ENCODE measurements at places on chromosomes 5 and 9.

DNA sequence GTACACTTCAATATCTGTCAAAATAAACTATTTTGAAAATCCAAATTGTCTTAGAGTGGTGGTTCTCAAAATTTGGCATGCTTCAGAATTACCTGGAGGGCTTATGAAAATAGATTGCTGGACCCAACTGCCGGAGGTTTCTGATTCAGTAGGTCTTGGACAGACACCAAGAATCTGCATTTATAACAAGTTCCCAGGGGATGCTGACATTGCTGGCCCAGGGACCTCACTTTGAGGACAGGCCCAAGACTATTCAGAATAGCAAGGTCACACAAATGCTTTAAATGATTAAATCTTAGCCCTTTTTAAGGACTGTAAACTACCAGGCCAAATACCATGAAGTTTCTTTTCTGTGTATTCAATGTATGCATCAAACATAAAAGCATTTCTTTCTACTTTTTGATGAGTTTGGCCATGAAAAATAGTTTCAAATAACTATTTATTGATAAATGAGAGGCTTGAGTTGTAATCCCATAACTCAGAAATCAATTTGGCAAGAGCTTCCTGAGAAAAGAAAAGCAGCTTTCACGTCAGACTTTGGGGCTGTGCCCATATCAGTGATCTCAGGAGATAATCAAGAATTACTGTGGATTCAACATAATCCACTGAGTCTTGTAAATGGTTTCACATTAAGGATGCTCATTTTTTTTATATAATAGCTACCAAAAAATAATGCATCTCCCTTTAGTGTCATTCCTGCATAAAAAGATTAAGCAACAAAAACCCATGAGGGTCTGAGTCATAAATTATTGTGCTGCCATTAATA lies 191.4 kb downstream of the FRMD3 start:
- no peak for DNase-seq

DNA sequence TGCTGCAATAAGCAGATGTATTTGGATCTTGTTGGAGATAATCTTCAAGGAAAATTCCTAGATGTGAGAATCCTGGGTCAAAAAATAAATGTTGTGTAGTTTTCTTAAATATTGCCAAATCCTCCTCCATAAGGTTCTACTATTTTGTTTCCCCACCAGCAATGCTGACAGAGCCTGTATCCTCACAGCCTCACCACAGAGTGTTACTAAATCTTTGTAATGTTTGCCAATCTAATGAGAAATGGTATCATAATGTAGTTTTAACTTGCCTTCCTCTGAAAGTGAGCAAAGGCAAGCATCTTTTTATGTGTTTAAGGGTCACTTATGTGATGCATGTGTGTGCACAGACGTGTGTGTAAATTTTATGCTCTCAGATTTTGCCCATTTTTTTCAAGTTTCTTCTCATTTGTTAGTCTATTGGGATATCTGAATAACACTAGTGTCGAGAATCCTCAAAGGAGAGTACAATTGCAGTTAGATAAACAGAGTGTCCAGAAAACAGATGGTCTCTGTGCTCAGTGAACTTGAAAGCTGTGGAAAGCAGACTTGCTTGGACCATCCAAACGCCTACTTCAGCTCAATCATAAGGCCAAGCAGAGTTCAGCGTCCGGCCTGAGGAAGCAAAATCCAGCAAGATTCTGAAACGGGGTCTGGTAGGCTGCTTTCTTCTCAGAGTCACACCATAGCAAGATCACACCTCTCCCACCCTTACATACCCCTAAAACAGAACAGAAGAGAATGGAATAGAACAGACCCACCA lies 35.7 kb upstream of the UGT3A1 start:
- DNase-seq = no peak

GRCh38 chr5:159609359-159609758 lies 279.1 kb upstream of the IL12B start:
- no peak for DNase-seq

DNA sequence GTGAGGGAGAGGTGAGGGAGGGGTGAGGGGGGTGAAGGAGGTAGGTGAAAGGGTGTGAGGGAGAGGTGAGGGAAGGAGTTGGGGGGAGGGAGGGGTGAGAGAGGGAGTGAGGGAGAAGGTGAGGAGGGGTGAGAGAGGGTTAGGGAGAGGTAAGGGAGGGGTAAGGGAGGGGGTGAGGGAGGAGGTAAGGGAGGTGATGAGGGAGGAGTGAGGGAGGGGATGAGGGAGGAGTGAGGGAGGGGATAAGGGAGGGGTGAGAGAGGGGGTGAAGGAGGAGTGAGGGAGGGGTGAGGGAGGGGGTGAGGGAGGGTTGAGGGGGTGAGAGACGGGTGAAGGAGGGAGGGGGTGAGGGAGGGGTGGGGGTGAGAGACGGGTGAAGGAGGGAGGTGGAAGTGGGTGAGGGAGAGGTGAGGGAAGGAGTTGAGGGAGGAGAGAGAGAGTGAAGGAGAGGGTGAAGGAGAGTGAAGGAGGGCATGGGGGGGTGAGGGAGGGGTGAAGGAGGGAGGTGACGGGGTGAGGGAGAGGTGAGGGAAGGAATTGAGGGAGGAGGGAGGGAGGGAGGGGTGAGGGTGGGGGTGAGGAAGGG lies 18.5 kb downstream of the NINJ1 start:
- DNase-seq = no peak

- no peak for DNase-seq
Observed at GRCh38 chr9:69471433-69471832, 146.4 kb downstream of the ENTREP1 start.

DNA sequence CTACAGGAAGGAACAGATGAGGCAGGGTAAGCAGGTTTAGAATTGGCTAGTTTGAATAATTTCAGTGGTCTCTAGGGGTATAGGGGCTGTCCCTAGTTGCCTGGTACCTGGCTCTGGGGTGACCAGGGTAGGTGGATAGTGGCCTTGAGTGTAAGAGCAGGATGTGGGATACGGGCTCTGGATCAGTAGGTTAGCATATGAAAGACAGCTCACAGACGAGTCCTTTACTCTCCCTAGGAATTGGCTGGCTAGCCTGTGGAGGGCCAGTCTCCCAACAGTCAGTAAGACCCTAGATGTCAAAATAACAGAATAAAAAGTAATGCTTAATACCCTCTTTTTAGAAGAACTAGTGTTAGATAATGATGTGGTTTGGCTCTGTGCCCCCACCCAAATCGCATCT lies 16.6 kb upstream of the C9orf152 start:
- DNase-seq = no peak

GRCh38 chr9:68793605-68794343 lies 88.7 kb downstream of the PIP5K1B start:
- no peak for DNase-seq

GRCh38 chr9:130372057-130372456 lies 72.7 kb upstream of the ASS1 start:
- no peak for DNase-seq

GRCh38 chr9:84916769-84917168 lies 247.2 kb downstream of the NTRK2 start:
- DNase-seq = no peak

DNA sequence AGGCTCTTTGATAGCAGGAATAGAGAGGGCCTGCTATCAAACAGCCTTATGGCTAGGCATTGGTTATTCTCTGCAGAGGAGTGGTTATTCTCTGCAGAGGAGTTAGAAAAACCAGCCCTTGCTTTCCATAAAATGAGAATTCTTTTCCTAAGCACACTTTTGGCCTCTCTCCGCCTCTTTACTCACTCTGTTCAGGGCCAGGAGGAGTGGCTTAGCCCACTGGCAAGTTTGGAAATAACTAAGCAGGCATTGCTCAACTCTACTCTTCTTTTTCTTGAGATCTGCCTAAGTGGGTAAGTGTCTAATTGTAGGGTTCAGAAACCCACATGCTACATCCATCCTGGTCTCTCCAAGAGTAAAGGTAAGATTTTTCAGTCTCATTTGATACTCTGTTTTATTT lies 341.7 kb downstream of the KIAA0825 start:
- DNase-seq = no peak

DNA sequence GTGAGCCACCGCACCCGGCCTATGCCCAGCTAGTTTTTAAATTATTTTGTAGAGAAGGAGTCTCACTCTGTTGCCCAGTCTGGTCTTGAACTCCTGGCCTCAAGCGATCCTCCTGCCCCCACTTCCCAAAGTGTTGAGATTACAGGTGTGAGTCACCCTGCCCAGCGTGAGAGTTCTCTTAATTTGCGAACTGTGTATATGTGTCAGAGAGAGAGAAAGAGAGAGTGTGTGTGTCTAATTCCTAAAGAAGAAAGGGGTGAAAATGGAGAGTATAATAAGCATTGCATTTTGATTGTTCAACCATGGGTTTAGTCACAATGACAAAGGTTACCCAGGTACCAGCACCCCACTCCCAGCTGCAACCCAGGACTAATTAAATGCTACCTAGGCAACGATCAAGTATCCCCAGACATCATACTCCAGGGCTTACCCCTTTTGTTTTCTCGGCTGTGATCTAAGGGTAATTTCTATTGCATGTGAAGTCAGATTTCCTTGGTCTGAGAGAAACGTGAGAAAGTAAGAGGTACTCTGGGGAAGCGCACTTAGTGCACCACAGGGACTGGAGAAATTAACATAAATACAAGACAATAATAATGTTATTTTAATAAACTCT lies 16.6 kb downstream of the MAP1B start:
- no peak for DNase-seq

GRCh38 chr5:85305766-85306165 lies 921.1 kb upstream of the EDIL3 start:
- DNase-seq = no peak

- DNase-seq = no peak
Observed at GRCh38 chr5:149223081-149223848, 48.4 kb upstream of the AFAP1L1 start.

GRCh38 chr9:110255034-110255462 lies 1.3 kb downstream of the TXN start:
- DNase-seq = peak; percentile 25

DNA sequence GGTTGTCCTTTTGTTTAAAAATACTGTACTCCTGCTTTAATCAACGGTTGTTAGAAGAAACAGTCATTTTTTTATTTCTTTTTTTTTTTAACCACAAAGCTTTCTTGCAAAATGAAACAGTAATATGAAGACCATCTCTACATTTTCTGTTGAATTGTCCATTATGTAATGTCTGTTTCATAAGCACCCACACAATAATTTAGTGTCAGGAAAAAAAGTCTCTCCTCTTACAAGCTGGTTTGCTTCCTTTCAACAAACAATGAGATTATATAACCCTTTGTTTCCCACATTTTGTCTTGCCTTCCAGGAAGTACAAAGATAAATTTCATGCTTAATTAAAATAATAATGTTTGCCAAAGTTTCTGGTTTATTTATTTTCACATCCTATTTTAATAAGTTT lies 16.7 kb downstream of the CTNNAL1 start:
- DNase-seq = no peak
